ENCODE measurements at places on chromosomes 11 and 22.

DNA sequence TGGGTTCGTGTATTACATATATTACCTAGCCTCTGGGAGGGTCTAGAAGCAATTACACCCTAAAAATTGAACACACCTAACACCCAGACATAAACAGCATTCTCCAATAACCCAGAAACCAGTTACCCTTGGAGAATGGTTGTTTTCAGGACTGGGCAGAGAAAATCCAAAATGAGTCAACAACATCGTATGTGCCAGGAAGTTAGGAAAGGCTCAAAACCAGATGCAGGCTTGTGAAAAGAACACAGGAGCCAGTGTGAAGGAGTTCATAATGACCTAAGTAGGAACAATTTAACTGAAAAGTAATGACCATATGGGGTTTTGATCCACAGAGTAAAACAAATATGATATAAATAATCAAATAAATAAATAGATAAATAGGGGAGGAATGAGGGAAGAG, 5.1 kb upstream of the CLPB start:
- no peak for DNase-seq

DNA sequence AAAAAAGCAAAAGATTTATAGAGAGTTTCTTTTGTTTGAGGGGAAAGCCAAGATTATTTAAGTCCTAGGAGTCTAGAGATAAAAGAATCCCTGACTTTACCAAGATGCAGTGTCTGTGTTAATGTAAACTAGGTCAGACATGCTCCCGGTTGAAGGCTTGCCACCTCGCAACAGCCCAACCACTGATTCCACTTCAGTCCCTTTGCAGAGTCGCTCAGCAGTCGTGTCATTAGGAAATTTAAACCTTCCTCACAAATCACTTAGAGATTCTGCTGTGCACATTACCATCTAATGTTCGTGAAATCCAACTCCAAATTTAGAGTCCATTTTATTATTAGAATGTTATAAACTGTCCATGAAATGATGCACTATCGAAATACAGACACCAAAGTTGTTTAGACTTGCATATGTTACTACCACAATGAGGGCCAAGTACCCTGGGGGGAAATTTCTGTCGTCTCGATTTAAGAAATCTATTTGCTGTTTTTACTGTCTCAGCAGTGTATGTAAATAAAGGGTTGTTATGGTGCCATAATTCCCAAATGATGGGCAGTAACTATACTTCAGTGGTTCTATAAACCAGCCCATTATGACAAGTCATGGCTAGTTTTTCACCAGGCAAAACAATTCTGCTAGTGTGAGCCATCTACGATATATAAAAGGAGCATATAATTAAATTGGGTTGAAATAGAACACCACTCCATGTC, 101.4 kb upstream of the MTNR1B start:
- no peak for DNase-seq

DNA sequence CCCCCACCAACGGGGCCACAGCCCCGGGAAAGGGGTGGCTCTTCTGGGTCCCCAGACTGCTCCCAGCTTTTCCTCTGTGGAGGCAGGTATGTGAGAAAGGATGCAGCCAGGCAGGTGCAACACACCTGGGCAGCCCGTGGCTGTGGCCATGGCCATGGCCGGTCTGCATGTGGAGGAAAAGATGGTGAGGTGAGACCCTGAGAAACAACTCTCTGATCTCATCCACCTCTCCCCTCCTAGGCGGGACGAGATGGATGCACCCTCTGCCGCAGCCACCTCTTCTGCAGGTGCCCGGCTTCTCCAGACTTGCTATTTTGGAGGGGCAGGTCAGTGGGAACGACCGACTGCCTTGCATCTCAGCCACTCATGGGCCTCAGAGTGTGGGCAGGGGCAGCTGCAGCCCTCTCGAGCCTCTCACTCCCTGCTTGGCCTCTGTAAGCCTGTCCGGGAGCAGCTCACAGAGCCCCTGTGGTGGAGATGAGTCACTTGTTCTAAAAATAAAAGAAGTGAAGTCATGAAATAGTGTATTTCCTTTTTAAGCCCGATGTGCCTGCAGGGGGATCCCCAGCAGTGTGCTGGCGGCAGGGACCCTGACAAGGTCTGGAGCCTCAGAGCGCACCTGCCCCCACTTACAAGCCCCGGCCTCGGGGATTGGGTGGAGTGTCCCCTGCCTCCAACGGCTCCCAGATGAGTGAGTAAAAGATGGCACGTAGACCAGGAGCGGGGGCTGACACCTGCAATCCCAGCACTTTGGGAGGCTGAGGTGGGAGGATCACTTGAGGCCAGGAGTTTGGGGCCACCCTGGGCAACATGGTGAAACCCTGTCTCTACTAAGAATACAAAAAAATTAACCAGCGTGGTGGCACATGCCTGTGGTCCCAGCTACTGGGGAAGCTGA, 10.7 kb downstream of the SMIM38 start:
- no peak for DNase-seq

GRCh38 chr22:36554098-36554497, 25.1 kb upstream of the EIF3D start:
- DNase-seq, result no peak

- DNase-seq, result peak; percentile 11
Observed at GRCh38 chr11:68690671-68691401, 6.5 kb downstream of the GAL start.

DNA sequence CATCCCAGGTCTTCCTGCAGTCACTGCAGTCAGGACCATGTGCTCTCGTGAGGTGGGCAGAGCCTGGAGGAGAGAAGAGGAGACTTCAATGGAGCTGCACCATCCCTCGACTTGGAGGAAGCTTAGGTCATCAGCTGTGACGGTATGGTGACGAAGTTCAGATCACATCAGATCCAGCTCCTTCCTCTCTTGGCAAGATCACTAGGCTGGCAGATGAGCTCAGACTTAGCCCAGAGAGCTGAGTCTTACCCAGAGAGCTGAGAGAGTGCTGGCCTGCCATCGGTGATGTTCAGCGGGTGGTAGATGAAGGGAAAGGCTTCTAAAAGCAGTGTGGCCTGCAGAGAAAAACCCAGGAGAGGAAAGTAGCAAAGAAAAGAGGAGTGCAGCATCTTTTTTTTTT, 1.8 kb upstream of the SLC15A3 start:
- DNase-seq, result no peak

DNA sequence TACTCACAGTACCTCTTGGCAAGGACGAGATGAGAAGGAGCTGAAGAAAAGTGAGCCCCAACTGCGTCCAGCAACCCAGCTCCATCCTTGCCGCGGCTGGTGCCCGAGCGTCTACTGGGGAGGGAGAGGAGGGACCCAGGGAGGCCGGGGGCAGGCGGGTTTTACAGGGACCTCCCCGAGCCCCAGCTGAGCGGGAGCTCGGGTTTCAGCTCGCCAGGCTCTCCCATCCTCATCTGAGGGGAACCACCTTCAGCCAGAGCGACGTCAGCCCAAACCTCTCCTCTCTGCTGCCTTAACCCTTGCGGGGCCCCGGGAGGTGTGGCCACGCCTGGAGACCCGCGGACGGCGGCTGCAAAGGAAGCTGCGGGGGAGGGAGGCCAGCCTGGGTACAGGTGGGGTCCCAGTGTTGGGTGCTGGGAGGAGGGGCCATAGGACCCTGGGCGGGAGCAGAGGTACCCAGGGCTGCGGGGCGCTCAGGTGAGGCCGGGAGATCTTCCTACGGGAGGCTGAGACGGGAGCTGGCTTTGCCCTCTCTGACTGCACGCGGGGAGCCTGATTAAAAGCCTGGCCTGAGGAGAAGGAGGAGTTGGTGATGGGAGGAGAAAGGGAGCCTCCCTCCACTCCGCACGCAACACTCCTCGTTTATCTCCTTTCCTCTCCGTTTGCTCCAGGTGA, at the start of gene PAMR1:
Gene PAMR1 (minus strand): TSS at position 116 of the 675 bp plus-strand sequence. CDS start 31 bp downstream, at position 85.
- DNase-seq, result no peak

DNA sequence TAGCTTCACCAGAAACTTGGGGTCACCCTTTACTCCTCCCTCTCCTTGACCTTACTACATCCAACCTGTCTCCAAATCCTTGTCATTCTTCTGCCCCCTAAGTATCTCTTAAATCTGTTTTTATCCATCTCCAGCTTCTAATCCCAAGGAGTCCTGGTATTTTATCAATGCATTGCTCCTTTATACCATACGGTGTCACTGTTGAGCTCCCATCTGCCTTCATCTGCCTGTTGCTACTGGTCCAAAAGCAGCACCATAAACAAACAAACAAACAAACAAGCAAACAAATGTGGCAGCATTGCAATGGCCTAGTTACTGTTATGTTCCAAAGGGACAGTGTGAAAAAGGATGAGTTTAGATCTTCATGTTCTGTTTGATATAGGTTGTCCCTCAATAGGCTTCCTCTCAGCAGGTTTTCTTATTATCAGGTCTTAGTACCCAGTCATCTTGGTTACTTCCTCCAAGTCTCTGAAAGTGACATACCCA, 34.2 kb downstream of the DNHD1 start:
- DNase-seq, result peak; percentile 23

- DNase-seq, result no peak
Observed at GRCh38 chr11:77073328-77074001, 6.7 kb downstream of the CAPN5 start.

DNA sequence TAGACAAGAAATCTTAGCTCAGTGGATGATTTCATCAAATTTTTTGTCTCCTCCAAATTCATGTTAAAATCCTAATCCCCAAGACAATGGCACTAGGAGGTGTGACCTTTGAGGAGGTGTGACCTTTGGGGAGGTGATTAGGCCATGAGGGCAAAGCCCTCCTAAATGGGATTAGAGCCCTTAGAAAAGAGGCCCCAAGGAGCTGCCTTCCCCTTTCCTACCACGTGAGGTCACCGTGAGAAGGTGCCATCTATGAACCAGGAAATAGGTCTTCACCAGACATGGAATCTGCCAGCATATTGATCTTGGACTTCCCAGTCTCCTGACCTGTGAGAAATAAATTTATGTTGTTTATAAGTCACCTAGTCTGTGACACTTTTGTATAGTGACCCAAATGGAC, 138.7 kb downstream of the TRIM29 start:
- DNase-seq, result no peak

DNA sequence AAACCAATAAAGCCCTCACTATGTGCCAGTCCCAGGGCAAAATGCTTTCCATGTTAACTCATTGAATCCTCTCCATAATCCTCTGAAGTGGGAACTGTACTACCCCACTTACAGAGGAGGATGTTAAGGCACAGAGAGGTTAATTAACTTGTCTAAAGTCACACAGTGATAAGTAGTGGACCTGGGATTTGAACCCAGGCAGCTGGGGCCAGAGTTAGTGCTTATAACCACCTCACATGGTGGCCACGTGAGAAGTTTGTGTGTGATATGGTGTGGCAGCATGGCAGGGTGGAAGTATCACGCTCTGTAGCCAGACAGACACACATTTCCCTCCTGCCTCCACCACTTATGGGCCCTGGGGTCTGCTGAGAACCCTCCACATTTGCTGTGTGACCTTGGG, 16.5 kb downstream of the PARVG start:
- DNase-seq, result no peak

DNA sequence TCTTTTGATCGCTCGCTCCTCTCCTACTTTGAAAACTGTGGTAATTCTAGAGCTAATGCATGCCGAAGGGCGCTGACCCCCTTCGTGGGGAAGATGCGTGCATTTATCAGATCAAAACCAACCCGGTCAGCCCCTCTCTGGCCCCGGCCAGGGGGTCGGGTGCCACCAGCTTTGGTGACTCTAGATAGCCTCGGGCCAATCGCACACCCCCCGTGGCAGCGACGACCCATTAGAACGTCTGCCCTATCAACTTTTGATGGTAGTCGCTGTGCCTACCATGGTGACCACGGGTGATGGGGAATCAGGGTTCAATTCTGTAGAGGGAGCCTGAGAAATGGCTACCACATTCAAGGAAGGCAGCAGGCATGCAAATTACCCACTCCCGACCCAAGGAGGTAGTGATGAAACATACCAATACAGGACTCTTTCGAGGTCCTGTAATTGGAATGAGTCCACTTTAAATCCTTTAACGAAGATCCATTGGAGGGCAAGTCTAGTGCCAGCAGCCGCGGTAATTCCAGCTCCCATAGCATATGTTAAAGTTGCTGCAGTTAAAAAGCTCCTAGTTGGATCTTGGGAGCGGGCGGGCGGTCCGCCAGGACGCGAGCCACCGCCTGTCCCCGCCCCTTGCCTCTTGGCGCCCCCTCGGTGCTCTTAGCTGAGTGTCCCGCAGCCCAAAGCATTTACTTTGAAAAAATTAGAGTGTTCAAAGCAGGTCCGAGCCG, 3898.2 kb upstream of the OR11H1 start:
- DNase-seq, result no peak

DNA sequence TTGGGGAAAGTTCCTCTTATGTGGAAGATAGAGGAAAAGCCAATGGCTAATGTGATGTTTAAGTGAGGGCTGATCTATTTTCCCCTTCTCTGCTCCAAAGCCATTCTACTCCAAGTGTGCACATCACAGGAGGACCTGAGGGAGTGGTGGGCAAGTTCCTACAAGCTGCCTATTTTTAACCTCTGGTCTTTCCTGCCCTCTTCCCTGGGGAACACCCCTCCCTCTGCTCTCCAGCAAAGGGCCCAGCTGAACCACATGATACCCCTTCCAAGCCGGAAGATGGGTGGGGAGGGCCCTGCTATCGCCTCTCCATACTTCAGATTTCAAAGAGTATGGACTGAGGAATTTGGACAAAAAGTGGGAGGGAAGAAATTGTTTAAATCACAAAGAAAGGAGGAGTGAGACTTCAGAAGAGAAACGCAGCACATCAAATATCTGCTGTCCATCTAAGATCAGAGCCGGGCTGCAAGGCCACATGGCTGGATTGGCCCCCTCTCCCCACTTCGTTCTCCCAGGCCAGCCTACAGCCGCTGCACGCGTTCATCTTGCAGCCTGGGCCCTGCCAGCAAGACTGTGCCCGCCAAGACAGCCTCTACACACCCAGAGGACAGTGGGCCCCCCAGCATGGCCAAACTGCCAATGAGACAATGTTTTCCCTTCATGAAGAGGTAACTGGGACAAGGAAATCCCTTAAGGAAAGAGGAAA, 77.5 kb downstream of the MICAL3 start:
- no peak for DNase-seq

GRCh38 chr22:46073683-46074504, 76.4 kb upstream of the PPARA start:
- no peak for DNase-seq
